IMR-90 (cell line): ENCODE measurements at places on chromosomes 4 and X. TPM values are rescaled to one million over a fixed set of nuclear protein-coding genes. Genes with fewer than 3 reads are reported as not detected.

Gene SUPT20HL2
- total RNA-seq = not detected in 2 replicates

Gene NLGN3
- 0.18 and 0.28 TPM in 2 replicates for total RNA-seq

Gene GPRASP3
- 6.9 and 8.1 TPM in 2 replicates for total RNA-seq

Gene ATP6AP2
- total RNA-seq = 61.4 and 76.2 TPM in 2 replicates

Gene PPEF2
- not detected in 2 replicates for total RNA-seq

Gene CCDC149
- 7.0 and 8.3 TPM in 2 replicates for total RNA-seq

Gene SASH3
- total RNA-seq = not detected in 2 replicates

Gene EDA2R
- 22.8 and 23.8 TPM in 2 replicates for total RNA-seq

Gene RTL3
- 0.83 and 1.1 TPM in 2 replicates for total RNA-seq

Gene CENPVL1
- not detected in 2 replicates for total RNA-seq

Gene SH3BP2
- 8.9 and 9.0 TPM in 2 replicates for total RNA-seq

Gene SSX2
- not detected in 2 replicates for total RNA-seq

Gene SLC6A8
- total RNA-seq = 6.7 and 7.2 TPM in 2 replicates

Gene CITED1
- total RNA-seq = under 0.01 and 0.18 TPM in 2 replicates

Gene ABLIM2
- under 0.01 TPM in 2 replicates for total RNA-seq

Gene SOX3
- total RNA-seq = not detected in 2 replicates

Gene RNF113A
- total RNA-seq = 16.5 and 20.6 TPM in 2 replicates

Gene CXCL11
- total RNA-seq = under 0.01 TPM in 2 replicates

Gene GRIA2
- total RNA-seq = not detected in 2 replicates

Gene FOXR2
- not detected in 2 replicates for total RNA-seq

Gene KDR
- not detected in 2 replicates for total RNA-seq
